ENCODE measurements at places on chromosomes 2 and 18.

- DNase-seq: no peak
These were observed 58.0 kb downstream of the ZNF519 start for GRCh38 chr18:14074187-14074586.

GRCh38 chr18:49096021-49096420, 145.3 kb upstream of the SMAD7 start:
- DNase-seq: no peak

DNA sequence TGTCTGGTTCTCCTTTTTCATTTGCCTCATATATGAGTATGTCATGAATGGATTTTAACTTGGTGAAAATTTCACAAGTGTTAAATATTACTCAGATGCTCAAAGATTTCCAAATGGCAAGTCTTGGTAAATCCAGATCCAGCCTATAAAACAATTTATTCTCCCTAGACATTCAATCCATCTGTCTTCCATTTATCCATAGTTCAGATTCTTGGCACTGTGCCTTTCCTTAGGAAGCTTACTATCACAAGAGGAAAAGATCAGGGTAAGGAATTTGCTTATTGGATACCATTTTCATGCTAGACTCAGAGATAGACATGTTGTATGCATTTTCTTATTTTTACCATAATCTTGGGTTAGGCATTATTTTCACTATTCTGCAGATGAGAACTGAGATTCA, 72.5 kb upstream of the LRRTM1 start:
- DNase-seq: no peak

DNA sequence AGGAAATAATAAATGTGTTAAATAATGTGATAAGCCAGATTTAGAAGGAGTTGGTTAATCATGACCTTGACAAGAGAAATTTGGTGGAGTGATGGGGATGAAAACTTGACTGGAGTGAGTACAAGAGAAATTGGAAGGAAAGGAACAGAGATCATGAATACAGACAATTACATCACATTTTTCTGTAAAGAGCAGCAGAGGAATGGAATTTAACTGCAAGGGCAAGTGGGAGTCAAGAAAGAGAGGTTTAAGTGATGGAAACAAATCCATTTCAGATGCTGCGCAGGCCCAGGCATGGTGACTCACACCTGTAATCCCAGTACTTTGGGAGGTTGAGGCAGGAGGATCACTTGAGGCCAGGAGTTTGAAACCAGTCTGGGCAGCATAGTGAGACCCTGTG, 46.7 kb downstream of the ICA1L start:
- DNase-seq: no peak

DNA sequence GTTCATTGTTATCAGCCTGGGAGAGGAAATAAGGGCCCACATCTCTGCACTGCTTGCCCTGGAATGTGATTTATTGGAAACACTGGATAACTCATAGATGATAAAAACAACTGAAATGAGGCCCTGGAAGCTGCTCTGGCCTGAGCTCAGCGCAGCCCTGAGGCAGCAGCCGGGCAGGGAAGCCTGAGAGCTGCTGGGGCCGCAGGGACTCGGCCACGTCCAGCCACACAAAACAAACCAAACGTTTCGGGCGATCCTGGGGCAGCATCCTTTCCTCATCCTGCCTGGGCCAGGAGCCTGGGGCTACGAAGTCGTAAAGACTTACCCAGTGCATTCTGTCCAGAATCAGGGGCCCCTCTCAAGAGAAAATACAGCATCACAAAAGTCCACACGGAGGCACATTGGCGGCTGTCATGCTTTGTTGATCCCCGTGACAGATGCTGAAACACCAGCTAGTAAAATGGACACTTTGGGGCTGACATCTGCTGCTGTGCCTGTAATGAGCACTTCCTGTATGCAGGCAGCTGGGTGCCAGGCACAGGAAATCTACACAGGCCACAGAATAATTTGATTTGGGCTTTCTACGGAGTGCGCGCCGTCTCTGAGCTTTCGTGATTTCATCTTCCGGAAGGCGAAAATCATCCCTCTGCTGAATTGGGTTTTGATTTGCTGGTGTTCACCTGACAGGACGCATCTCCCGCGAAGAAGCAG, 250.6 kb downstream of the EIPR1 start:
- DNase-seq: no peak

- no peak for DNase-seq
These were observed 4.6 kb downstream of the B3GNT7 start for GRCh38 chr2:231399853-231400680.

DNA sequence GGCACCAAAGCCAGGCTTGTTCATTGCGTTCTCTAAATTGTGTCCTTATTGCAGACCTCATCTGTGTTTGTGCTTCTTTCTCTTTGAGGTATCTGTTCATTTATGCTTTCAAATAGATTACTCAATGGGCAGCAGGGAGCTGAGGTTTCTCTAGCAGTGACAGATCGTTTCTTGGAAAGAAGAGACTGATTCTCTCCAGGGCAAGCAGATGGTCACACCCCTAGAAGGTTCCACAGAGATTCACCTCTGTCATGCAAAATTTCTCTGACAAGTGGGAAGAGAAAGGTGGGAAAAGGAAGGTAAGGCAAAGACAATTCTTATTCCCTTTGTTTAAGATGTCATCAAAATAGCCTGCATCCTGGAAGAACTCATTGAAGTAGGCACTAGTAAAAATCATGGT, 14.0 kb downstream of the DLGAP1 start:
- DNase-seq: no peak

DNA sequence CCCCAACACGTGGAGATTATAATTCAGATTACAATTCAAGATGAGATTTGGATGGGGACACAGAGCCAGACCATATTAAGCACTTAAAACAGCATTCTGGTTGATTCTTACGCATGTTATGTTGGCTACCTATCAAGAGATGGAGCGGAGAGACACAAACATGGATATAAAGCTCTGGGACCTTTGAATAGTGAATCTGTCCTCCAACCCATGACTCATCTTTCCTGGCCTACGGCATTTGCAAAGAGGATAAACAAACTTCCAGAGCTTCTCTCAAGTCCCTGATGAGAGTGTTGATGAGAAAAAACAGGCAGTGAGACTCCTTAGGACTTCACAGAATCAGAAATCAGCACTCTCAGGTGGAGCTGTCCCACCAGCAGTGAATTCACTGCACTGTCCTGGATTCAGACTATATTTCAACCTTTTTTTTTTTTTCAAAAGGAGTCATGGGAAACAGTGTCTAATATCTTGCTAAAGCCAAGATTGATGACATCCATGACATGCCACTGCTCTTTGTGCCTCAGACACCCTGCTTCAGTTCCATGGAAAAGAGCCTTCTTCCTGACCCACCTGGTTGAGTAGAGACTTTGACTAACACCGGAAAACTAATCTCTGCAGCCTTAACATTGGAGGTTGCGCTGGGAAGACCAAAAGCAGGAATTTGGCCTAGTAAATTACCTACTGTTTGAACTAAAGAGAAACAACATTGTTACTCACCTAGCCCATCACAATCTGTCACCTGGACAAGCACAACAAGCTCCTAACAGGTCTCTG, 62.1 kb upstream of the NPAS2 start:
- DNase-seq: no peak

DNA sequence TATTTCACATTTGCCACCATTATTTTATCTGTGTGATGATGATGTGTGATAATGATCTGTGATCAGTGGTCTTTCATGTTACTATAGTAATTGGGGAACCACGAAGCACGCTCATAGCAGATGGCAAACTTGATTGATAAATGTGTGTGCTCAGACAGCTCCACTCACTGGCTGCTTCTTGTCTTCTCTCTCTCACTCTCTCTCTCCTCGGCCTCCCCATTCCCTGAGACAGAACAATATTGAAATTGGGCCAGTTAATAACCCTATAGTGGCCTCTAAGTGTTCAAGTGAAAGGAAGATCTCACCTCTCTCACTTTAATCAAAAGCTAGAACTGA, 60.7 kb upstream of the RAPGEF4 start:
- no peak for DNase-seq

- DNase-seq: no peak
These were observed 63.4 kb downstream of the NFATC1 start for GRCh38 chr18:79458917-79459803.

DNA sequence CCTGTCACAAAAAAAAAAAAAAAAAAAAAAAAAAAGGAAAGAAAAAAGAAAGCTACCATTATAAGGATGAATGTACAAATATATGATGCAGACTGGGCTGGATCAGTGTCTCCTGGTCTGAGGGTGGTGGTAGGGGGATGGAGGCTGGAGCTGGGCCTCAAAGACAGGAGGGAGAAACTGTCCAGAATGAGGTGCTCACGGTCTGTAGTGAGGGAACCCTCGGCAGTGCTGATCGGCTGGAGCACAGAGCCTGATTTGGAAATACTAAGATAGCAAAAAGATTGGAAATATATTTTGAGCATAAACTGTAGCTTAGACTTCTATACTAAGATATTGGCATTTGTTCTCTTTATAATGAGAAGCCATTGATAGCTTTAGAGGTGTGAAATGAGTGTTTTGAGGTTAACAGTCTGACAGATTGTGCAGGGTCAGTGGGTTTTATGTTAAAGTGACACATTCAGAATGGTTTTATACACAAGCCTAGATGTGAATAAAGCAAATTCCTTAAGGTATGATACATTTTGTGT, 7.9 kb upstream of the SLC3A1 start:
- no peak for DNase-seq

DNA sequence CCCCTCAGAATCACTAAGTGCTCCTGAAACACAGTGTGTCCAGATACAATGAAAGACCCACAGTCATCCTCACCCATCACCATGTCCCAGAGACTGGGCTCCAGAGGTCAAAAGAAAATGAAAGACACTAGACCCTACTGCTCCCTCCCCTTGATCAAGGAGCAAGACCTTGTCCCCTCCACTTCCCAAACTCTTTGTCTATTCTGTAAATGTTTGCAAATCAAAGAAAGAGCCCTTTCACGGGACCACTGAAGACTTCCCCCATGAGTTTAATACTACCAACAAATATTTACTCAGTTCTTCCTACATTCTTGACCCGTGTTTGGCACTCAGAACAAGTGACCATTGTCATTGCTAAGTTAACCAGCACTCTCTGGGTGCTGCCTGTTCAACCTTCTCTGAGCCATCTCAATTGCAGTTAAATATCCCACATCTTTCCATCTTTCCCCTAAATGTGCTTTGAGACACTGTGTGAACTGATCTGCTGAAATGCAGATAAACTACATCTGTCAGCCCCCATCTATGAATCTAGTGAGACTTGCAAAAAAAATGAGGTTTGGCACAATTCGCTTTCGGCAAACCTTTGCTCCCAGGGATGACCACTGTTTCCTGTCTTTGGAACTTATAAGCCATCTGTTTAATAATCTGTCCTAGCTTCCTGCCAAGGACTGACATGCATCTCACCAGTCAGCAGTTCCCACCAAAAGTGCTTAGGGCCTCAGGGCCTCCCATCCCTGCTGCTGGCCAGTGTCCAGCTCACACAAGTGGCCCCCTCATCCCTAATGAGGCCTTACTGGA, 170.3 kb downstream of the GFPT1 start:
- DNase-seq: no peak

GRCh38 chr2:20868377-20868776, 45.5 kb upstream of the LDAH start:
- DNase-seq: no peak

- no peak for DNase-seq
These were observed 5.8 kb downstream of the CUL3 start for GRCh38 chr2:224579411-224579810.

DNA sequence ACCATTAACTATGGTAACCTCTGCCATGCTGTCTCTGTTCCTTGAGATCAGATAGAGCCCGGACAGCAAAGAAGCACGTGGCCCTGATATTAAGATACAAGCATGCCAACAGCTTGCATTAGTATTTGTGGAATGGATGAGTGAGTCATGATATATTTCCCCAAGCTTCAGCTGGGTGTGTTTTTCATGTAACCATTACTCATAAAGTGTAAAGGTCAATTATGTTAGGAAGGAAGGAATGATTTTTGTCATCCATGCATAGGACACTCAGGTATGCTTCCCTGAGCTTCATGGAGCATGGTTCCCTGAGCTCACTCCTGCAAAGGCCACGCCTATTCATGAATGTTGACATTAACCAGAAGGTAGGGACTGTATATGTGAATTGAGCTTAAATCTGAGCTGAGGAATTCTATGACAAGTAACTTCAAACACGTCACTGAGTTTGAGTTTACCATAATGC, 74.6 kb downstream of the ARL4C start:
- no peak for DNase-seq

DNA sequence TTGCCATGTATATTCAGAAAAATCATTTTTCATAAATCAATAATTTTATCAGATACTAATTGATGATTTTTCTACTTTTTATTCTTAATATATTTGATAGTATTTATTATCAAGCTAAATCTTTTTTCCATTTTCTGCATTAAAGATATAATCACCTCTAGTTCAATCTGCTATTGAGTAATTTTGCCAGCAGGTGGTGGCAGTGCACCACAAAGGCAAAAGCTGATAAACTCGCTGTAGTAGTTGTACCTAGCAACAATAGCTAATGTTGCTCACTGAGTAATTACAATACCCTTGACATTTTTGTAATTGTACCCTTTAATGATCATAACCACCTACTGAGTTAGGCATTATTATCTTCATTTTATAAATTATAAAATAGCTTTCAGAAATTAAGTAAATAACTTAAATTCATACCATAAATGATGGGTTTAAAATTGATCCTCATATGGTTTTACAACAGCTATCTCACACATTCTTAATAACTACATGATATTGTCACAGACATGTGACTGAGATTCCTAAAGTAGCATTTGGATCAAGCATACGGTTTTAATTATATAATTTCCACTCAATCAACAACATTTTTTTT, 52.0 kb upstream of the CALCRL start:
- DNase-seq: no peak

- no peak for DNase-seq
These were observed 5.8 kb upstream of the KCMF1 start for GRCh38 chr2:84965192-84965516.

- no peak for DNase-seq
These were observed 7.7 kb upstream of the LYPD1 start for GRCh38 chr2:132677661-132678060.

DNA sequence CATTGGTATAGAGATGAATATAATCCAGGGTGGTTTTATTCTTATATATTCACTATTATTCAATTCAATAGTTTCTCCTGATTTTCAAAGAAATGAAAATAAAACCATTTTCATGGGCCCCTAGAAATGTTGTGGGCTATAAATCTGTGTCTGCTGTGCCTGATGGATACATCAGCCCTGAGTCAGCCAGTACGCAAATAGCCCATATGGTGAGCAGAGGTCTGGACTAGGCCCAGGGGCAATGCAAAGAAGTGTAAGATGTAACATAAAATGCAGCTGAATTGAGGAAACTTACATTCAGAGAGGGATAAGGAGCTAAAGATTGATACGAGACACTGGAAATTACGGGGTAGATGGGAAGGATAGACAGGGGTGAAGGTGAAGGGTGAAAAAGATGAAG, 122.5 kb downstream of the MAIP1 start:
- DNase-seq: no peak

Measured in central memory CD8-positive, alpha-beta T cell (primary cell).